Germinal center (tissue), 1 donor: ENCODE measurements at places on chromosomes 2 and 18.

GRCh38 chr2:193520709-193521458 is 1326.2 kb upstream of the TMEFF2 start:
- DNase-seq, result no peak

- DNase-seq, result no peak
Measured at GRCh38 chr2:107107351-107107750, 221.4 kb upstream of the ST6GAL2 start.

- DNase-seq, result no peak
Measured at GRCh38 chr2:3219536-3219935, 158.1 kb downstream of the EIPR1 start.

DNA sequence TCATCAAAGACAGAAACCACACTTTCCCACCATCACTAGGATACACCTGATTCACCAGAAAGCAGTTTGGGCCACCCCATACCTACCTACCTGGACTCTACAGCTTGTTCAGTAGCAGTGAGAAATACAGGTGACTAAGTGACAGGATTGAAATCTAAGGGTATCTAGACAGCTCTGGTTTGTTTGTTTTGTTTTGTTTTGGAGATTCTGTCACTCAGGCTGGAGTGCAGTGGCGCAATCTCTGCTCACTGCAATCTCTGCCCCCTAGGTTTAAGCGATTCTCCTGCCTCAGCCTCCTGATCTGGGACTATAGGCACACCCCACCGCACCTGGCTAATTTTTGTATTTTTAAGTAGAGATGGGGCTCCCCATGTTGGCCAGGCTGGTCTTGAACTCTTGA is 3.1 kb downstream of the TTC21B start:
- DNase-seq, result no peak

GRCh38 chr2:191601060-191601459 is 76.9 kb upstream of the NABP1 start:
- no peak for DNase-seq

DNA sequence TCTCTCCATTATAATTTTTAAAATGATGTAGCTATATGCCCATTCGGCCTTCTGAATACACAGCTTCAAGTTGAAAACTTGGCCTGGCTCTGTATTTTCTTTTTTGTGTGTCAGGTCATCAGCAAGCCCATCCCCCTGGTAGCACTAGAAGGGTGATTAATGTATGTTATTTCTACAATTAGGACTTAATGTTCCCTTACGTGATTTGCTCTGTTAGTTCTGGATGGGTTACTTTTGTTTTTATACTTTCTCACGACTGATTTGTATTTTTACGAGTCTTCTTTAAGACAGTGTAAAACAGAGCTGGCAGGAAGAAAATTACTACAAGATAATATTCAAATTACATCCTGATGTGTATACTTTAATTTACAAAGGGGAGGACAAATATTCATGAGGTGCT is 88.4 kb upstream of the RGPD4 start:
- DNase-seq, result no peak

DNA sequence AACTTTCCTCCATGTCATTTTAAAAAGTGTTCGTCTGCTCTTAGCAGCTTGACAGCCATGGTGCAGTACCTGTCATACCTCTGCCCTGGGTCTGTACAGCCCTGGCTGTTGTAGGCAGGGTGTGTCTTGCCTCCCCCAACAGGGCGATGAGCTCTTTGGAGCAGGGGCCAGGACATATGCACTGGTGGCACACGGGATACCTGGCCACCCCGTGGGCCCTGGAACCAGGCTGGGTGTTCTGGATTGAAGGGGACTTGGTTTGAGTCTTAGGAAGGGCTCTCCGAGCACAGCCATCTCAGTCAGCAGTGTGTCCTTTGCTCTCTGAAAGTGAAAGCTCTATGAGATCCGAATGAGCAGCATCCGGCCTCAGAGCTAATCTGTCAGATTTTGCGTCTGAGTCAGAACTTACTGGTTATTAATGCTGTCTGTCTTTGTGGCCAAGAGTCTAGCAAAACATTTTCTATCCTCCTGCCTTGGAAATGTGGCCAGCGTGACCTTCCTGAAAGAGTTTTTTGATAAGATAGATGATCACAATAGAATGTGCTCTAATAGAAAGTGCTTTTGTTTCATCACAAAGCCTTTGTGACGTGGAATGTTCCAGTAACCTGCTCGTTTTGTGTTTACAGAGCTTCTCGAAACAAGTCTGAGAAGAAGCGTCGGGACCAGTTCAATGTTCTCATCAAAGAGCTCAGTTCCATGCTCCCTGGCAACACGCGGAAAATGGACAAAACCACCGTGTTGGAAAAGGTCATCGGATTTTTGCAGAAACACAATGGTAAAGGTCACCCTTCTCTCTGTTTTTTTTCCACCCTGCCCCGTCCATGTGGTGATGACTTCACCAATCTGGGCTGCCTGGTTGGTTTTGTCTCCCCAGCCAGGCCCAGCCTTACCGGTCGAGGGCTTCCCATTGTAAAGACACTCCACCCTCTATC is 77.3 kb upstream of the RPL31 start:
- DNase-seq, result no peak

GRCh38 chr2:239612133-239612532 is 211.3 kb upstream of the HDAC4 start:
- no peak for DNase-seq

GRCh38 chr2:234804704-234805103 is 147.1 kb upstream of the SH3BP4 start:
- DNase-seq, result no peak

GRCh38 chr2:235027558-235028214 is 75.9 kb downstream of the SH3BP4 start:
- DNase-seq, result no peak

GRCh38 chr2:222931659-222932058 is 70.8 kb downstream of the ACSL3 start:
- DNase-seq, result no peak

DNA sequence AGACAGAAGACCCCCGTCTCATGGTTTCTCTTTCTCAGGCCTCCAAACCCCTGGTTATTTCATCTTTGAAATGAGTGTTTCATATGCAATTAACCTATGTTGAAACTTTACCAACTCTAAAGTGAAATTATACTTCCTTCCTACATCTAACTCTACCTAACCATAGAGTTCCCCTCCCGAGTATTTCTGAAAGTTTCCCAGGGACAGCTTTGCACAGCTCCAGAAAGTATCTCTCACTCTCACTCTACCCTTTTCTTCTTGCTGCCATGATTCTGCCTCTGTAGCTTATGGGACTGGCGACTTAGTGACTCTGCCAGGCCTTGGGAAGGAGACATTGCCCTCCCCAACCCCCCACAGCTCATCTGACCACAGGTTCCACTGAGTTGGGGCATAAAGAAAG is 107.9 kb downstream of the B3GNT2 start:
- no peak for DNase-seq

GRCh38 chr2:55929476-55929875 is 5.9 kb upstream of the EFEMP1 start:
- no peak for DNase-seq

GRCh38 chr18:80157708-80158343 is 48.8 kb downstream of the ADNP2 start:
- peak; percentile 62 for DNase-seq

DNA sequence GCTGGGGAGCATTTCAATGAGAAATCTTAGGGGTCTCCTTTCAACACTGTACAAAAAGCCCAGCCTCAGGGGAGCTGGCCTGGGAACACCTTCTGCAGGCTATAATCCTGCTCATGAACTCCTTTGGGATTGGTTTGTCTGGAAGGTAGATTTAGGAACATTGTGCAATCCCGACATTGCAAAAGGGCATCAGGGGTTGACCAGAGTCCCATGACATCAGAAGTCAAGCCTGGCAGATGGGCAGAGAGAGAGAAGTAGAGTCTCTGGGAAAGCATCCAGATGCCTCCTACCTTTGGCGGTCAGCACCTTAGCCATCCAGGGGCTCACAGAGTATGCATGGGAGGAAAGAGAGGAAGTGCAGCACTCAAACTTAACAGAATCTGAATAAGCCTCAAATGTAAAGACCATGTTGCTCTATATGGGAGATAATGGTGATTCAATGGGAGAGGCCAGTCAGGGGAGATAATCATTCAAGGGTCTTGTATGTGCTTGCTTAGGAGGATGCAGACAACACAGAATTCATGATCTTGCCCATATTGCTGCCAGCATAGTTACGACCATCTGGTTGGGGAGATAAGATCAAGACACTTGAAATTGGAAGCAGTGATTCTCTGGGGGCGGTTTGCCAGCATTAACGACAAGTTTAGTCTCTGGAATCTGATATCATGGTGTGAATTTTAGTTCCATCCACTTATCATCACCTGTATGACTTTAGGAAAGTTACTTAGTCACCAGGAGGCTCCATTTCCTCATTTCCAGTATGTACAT is 58.3 kb upstream of the UPP2 start:
- no peak for DNase-seq

GRCh38 chr2:225122583-225123486 is 80.6 kb upstream of the DOCK10 start:
- peak; percentile 12 for DNase-seq

GRCh38 chr2:211822686-211823335 is 715.8 kb downstream of the ERBB4 start:
- DNase-seq, result no peak

DNA sequence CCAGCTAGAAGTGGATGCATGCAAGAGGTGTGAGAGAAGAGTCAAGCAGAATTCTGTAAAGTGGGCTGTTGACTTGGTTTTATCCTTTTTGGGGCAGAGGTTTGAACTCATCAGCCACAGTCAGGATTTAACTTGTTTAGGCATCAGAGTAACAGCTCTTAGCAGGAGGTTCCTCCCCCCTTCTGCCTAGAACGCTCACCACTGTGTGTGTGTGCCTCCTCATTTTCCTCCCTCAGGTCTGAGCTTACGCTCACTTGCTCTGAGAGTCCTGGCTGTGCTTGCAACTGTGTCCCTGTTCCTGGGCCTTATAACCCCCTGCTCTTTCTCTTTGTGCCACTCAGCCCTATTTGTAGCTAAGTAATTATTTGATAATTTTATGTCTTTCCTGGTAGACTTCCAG is 167.9 kb downstream of the TMEM182 start:
- no peak for DNase-seq

DNA sequence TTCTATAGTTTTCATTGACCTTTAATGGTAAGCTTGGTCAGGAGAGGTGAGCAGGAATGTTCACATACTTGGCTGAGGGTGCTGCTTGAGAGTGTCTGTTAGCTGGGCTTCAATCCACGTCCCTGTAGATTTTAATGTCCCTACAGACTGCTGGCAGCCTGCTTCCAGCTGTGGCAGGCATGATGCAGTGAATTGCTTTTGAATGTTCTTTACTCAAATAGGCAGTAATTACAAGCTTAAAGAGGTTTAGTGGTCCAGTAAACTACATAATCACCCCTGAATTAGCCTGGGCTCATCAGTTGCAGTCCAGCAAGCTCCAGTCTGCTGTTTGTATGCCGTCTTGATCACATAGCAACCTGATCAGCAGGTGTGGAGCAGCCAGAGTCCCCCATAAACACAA is 102.1 kb downstream of the MEIS1 start:
- no peak for DNase-seq

DNA sequence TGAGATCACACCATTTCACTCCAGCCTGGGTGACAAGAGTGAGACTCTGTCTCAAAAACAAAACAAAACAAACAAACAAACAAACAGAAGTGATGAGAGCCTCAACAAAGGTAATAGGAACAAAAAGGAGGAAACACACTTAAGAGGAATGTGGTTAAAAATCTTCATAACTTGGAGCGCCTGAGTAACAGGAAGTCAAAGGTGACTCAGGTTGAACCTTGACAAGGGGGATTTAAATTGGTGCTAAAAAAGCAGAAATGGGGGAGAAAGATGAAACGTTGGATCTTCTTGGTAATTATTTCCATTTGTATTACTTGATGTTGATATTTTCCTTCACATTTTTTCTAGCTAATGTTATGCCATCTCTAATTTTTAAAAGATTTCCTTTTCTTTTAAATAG is 318.5 kb upstream of the TCF4 start:
- no peak for DNase-seq

DNA sequence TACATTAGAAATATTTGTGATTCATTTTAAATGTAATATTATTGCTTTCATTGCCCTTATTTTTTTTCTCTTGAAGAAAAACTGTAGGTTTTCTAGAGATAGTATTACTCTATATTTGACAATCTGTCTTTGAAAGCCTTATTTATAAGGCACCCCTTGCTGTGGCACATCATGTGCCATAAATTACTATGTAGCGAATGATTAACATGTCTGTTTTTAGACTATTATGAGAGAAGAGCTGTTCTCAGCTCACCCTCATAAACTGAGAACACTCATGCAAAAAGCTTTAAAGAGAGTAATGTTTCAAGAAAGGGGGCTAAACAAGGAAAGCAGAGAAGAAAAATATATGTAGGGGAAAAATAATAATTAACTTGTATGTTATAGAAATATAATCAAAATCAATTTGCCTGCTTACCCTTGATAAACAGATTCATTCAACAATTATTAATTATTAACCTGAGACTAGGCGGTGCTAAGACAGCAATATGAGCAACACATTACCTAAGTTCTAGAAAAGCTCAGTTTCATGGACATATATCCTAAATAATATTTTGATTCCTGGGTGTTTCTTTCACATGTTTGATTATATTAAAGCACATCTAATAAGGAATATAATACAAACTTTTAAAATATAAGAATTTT is 69.0 kb downstream of the RAB3GAP1 start:
- DNase-seq, result no peak

DNA sequence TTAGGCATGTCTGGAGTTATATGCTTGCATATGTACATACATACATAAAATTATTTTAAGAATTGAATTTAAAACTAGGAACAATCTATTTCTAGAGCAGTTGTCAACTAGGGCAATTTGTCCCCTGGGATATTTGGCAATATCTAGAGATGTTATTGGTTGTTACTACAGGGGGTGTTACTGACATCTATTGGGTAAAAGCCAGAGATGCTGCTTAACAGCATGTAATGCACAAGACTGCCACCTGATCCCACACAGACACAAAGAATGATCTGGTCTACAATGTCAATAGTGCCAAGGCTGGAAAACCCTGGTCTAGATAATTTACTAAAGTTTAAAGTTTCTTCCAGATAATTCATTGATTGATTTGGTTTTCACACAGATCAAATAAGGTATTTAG is 185.3 kb downstream of the NYAP2 start:
- DNase-seq, result no peak

DNA sequence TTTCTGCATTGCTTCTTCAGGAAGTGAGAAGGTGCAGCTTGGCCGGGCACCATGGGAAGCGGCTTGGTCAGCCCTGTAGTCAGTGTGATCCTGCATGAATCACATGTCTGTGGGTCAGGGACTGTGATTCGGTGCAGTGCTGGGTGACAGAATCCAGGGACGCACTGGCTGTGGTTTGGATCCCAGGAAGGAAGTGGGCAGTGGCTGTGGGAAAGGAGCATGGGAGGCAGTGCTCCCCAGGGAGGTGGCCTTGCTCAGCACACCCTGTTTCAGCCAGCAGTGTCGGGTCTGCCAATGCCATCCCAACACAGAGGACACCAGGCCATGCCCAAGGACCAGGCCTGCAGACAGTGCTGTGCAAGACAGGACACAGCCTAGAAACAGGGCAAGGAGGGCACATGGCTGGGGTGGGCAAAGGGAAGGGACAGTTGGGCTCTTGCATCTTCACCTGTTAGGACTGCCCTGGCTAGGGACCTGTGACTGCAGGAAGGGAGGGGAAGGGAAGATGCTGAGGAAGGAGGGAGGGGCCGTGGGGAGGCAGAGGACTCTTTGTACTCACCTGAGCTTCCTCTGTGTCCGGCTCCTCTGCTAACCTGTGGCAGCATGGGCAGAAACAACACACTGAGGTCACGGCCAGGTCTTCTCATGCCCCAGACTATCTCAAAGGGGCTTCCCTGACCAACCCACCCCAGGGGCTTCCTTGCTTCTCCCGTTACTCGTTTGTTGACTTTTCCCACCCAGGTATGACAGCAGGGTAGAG is 37.2 kb upstream of the DNMT3A start:
- DNase-seq, result no peak

- no peak for DNase-seq
Measured at GRCh38 chr2:43469713-43470112, 126.1 kb downstream of the THADA start.
